KBM-7 (cell line): ENCODE measurements at places on chromosomes 6 and 20.
A peak's percentile ranks its signal among the peaks of the same experiment; 100 is the strongest.

- no peak for DNase-seq
Observed at GRCh38 chr20:45337367-45338120, 10.7 kb downstream of the SDC4 start.

DNA sequence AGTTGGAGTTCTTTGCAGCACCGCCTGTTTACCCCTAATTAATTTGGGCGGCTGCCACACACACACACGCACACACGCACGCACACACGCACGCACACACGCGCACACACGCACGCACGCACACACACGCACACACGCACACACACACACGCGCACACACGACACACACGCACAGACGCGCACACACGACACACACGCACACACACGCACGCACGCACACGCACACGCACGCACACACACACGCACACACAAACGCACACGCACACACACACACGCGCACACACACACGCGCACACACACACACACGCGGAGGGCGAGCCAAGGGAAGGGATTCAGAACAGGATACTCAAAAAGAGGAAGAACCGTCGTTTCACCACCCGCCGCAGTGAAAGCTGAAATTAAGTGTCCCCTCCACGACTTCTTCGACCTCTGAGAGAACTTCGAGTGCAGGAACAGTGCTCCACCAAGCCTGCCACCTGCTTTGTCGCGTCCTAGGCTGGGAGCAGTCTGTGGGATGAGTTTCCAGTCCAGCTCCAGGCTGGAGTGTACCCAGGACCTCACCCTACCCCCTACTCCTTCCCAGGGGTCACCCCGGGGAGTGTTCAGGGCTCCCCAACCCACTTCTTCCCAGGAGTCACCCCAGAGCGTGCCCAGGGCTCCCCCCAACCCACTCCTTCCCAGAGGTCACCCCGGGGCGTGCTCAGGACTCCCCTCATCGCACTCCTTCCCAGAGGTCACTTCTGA, 1.1 kb downstream of the RNASET2 start:
- DNase-seq = peak; percentile 86

GRCh38 chr6:71810880-71811279, 75.5 kb upstream of the RIMS1 start:
- DNase-seq = no peak

GRCh38 chr6:84635081-84635761, 129.2 kb downstream of the TBX18 start:
- no peak for DNase-seq

- peak; percentile 83 for DNase-seq
Observed at GRCh38 chr6:36676141-36677058, 2.1 kb upstream of the CDKN1A start.

- no peak for DNase-seq
Observed at GRCh38 chr6:151772446-151772845, 35.0 kb upstream of the ESR1 start.

GRCh38 chr6:45808917-45809316, 206.7 kb downstream of the CLIC5 start:
- no peak for DNase-seq

GRCh38 chr6:156589281-156589680, 187.9 kb upstream of the ARID1B start:
- no peak for DNase-seq

DNA sequence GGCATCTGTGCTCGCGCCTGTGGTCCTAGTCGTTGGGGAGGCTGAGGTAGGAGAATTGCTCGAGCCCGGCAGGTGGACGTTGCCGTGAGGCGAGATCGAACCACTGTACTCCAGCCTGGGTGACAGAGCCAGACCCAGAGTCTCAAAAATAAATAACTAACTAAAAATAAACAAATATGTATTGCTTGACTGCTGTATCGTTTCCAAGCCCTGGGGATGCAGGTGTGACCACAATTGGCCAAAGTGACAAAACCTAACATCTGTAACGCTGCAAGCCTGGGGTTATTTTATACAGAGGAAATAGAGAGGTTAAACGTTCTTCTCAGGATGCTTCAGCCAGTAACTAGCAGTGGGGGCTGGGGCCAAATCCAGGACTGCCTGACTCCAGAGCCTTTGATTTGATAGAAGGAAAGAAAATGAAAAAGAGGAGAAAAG, 1.9 kb upstream of the SRSF3 start:
- no peak for DNase-seq

GRCh38 chr6:106614166-106614565, 15.1 kb downstream of the RTN4IP1 start:
- no peak for DNase-seq

DNA sequence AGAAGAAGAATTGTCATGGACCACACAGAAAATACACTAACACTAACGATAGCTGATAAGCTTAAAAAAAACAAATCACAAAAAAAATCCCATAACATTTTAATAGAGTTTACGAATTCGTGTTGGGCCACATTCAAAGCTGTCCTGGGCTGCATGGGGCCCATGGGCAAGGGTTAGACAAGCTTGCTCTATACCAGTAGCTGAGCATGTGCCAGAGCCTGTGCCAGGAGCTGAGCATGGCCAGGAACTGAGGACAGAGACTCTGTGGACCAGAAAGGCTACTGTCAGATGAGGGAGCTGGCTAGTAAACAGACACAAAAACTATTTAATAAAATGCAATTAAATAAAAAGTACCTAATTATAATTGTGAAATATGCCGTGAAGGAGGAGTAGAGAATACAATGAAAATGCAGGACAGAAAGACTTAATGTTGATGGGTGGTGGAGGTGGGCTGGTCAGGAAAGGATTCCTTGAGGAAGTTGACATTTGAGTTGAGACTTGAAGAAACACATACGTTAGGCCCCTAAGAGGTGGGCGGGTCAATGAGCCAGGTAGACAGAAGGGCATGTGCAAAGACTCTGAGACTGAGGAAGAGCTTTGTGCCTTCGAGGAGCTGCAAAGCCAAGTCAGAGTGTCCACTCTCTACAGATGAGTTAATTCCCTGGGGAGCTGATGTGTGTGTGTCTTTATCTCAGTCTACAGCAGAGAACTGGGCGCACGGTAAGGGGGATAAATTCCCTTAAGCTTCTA, 66.1 kb downstream of the JPH2 start:
- DNase-seq = no peak
